ENCODE measurements at places on chromosomes 4 and X.

- DNase-seq: no peak
Observed at GRCh38 chr4:26893491-26893890, 32.9 kb downstream of the STIM2 start.

- no peak for DNase-seq
Observed at GRCh38 chrX:40007756-40008705, 89.7 kb downstream of the BCOR start.

GRCh38 chrX:149711545-149712236, at the start of gene MAGEA11:
Gene MAGEA11, plus strand, starts transcription at chrX:149712060. Its CDS starts 1,100 bp downstream, at chrX:149713160.
- no peak for DNase-seq

GRCh38 chr4:143391261-143391660, 54.6 kb downstream of the GAB1 start:
- no peak for DNase-seq

GRCh38 chr4:93312299-93312698, 516.3 kb upstream of the ATOH1 start:
- DNase-seq: no peak

GRCh38 chrX:153818571-153819383, 11.6 kb downstream of the PDZD4 start:
- peak; percentile 37 for DNase-seq

DNA sequence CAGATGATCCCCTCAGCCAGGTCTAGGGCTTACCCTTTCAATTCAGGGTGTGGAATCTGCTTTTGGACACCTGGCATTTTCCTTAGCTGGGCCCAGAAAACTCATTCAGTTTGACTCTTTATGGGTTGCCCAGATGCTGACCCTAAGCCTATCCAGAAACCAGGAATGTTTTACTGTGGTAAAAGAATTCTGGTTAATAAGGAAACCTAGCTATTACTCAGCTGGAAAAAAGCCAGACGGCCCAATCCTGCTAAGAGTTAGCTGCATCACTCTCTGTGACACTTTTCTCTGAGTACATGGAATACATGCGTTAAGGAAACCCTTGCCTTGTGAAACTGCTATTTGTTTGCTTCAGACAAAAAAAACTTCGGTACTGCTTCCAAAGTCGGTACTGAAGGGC, 28.0 kb downstream of the ING2 start:
- no peak for DNase-seq

DNA sequence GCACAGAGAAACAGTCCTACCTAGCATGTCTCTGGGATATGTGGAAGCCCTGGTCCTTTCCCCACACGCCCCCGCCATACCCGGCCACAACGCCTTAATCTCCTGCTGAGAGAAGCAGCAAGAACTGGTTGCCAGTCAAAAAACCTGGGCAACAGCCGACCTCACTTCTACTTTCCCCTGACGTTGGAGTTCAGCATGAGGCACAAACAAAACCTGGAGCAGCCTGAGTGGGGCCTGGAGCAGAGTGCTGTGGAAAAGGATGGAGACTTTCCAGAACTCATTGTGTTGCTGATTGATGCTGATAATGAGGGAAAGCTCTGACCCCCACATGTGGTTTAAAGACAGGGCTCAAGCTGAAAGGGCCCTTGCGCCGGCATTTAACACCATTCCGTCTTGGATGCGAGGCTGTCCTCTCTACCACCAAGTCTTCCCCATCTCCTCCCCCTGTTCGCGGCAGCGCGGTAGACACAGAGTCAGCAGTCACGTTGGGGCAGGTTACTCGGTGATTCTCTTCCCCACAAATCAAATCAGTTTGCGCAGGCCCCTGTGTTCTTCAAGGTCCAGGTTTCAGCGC, 666 bp downstream of the CCDC158 start:
- no peak for DNase-seq

DNA sequence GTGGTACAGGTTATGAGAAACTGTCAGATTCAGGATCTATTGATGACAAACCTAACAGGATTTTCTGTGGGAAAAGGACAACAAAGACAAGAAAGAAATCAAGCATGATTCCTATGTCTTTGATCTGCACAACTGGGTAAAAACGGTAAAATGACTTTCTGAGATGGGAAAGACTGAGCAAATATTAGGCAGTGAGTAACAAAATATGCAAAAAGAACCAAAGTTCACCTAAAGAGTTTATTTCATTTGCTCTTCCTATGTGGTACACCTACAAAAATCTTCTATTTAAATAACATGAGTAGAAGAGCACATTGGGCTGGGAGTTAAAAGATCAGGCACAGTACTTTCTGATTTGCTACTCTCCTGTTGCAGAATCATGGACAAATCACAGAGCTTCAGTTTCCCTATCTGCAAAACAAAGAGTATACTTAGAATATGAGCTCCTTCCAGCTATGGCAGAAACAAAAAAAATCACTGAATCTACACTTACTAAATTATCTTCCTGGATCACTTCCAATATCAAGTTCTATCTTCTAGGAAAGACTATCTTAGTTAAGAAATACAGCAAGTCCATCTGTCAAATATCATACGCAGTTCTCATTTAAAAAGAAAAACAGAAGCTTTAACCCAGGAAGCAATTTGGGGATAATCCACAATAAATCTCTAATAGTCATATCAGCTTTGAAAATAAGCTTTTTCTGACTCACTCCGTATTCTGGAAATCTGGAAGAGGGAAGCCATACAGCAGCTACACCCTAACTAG, 37.4 kb downstream of the NFXL1 start:
- DNase-seq: no peak

- DNase-seq: no peak
Observed at GRCh38 chrX:124619710-124620109, 273.3 kb downstream of the SH2D1A start.

- no peak for DNase-seq
Observed at GRCh38 chr4:8227771-8228318, 28.8 kb downstream of the SH3TC1 start.

DNA sequence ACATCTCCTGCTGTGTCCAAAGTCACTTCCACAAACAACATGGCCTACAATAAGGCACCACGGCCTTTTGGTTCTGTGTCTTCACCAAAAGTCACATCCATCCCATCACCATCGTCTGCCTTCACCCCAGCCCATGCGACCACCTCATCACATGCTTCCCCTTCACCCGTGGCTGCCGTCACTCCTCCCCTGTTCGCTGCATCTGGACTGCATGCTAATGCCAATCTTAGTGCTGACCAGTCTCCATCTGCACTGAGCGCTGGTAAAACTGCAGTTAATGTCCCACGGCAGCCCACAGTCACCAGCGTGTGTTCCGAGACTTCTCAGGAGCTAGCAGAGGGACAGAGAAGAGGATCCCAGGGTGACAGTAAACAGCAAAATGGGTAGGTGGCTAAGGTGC, 123.9 kb downstream of the PDLIM5 start:
- DNase-seq: no peak

GRCh38 chr4:151029537-151029936, 14.5 kb upstream of the LRBA start:
- no peak for DNase-seq

- no peak for DNase-seq
Observed at GRCh38 chr4:78214078-78214477, 157.0 kb downstream of the FRAS1 start.

DNA sequence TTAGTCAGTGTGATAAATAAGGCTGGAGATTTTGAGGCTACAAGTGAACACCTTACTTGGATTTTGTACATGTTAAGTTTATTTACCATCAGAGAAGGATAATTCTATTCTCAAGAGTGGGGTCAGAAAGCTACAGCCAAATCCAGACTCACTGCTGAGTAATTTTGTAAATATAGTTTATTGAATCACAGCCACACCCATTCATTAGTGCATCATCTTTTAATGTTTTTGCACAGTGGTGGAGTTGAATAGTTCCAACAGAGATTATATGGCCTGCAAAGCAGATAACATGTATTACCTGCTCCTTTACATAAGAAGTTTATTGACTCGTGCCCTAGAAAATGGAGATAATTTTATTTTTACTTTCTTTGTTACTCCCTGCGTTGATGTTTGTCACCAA, 60.4 kb downstream of the PCDH18 start:
- no peak for DNase-seq

GRCh38 chr4:139223682-139224317, 46.8 kb upstream of the ELF2 start:
- DNase-seq: no peak

- DNase-seq: no peak
Observed at GRCh38 chrX:118026631-118027030, 90.0 kb downstream of the KLHL13 start.
